Fibroblast of the aortic adventitia (primary cell): ENCODE measurements at places on chromosomes 2 and 18. TPM values are rescaled to one million over a fixed set of nuclear protein-coding genes. Genes with fewer than 3 reads are reported as not detected.

Gene SIX3
- total RNA-seq = not detected in 2 replicates

Gene ANKRD30B
- 0.36 and 2.7 TPM in 2 replicates for total RNA-seq

Gene PSME4
- total RNA-seq = 34.8 and 43.9 TPM in 2 replicates

Gene B4GALT6
- total RNA-seq = 1.9 and 6.3 TPM in 2 replicates

Gene TAF4B
- total RNA-seq = 3.6 and 17.1 TPM in 2 replicates

Gene ASTL
- not detected in 2 replicates for total RNA-seq

Gene STRADB
- total RNA-seq = 47.6 and 57.6 TPM in 2 replicates
